Motor neuron (in vitro differentiated cells): ENCODE measurements at places on chromosomes 4 and X.

DNA sequence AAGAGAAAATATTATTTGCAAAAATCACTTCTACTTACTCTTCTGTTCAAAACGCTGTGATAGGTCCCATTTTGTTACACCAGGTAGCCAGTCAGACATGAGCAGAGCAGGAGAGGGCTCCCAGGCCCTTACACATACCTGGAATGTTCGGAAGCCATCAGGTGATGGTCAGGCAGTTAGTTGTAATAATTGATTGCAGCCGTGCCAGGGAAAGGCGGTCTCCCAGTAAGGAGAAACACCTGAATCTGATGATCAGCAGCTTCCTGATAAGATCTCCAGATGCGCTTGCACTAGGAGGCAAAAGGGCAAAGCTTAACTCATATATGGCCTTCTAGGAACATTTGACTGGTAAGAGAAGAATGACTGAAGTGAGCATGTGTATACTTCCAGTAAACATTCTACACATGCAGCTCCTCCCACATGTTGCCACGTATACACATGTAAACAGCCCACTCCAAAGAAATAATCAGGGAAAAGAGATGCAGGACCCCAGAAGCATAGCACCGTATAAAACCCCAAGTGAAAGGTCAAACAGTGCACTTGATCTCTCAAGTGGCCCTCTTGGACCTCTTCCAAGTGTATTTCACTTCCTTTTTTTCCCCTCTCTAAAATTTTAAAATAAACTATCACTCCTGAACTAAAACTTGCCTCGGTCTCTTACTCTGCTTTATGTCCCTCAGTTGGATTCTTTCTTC is 1338.0 kb downstream of the FSTL5 start:
- no peak for ATAC-seq

- ATAC-seq = peak; percentile 75
Measured at GRCh38 chrX:72045552-72046277, 86.0 kb downstream of the RTL5 start.

- no peak for ATAC-seq
Measured at GRCh38 chr4:60857130-60857753, 342.9 kb upstream of the ADGRL3 start.

- ATAC-seq = no peak
Measured at GRCh38 chrX:123590842-123591486, 141.9 kb downstream of the THOC2 start.

DNA sequence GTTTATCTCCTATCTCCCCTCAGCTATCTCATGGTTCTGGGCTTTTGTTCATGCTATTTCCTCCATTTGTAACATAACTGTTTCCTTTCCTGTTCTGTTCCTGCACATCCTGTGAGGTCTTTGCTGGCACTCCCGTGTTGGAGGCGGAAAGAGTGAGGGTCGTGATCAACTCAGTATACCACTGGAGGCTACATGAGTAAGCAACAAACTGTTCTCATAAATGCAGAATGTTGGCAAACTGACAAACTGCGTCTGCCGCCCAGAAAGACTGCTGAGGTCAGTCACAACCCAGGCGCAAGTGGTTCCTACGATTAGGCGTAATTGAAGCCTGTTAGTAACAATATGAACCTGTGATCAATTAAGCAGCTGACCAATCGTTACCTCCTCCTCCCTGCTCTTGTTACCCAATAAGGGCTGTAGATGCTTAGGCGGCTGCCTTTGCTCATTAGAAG is 48.8 kb downstream of the C4orf33 start:
- no peak for ATAC-seq

- no peak for ATAC-seq
Measured at GRCh38 chrX:78595901-78596502, 63.1 kb downstream of the RTL3 start.

DNA sequence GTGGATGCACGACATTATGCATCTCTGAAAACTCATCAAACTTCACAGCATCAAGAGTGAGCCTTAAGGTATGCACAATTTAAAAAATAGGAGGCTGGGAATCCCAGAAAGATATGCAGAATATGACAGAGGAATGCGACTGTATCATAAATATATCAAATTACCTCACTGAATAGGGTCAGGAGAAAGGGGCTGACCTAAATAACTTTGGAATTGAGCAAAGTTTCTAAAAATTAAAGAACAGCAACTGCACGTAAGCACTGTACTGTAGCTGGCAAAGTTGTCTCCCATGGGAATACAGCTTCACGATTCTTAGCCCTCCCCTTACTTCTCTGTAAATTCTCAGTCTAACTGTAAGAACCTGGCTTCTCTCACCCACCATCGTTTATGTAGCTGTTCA is 397.4 kb upstream of the ZFP42 start:
- no peak for ATAC-seq

DNA sequence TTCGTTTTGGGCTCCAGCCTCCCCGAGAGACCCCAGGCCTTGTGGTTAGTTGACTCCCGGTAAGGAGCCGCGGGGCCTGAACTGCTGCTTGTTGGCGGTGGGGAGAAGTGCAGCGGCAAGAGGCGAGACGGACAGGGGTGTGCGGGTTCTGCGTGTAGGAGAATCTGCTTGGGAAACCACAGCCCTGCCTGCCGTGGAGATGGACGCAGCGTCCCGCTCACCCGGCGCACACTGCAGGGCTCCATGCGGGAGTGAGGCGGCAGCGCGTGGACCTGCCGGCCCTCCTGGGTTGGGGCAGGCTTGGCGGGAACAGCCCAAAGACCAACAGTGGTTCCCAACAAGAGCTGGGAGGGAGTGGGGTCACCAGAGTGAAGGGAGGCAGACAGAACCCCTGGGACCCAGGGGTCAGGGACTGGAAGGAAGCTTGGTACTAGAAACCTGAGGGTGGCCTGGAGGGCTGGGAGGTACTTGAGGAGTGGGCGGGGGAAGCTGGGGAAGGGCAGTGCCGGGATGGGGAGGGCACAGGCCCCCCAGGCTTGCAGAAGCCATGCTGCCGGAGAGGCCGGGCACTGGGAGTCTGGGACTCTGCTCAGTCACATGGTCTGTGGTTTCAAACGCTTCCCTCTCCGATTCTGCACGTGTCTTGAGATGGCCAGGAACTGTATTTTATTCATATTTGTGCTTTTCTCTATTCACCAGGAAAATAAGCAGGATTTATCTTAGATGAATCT is 70.8 kb downstream of the RGS12 start:
- no peak for ATAC-seq

DNA sequence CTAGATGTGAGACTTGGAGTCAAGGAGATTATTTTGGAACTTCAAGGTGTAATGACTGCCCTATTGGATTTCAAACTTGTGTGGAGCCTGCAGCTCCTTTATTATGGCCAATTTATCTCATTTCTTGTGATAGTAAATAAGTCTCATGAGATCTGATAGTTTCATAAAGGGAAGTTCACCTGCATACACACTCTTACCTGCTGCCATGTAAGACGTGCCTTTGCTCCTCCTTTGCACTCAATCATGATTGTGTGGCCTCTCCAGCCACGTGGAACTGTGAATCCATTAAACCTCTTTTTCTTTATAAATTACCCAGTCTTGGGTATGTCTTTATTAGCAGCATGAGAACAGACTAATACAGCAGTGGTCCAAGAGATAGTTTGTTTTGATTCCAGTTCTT is 19.1 kb downstream of the PF4 start:
- no peak for ATAC-seq

- no peak for ATAC-seq
Measured at GRCh38 chr4:115972967-115973366, 859.5 kb upstream of the NDST4 start.

GRCh38 chr4:6941796-6942195 is 32.2 kb downstream of the TBC1D14 start:
- peak; percentile 6 for ATAC-seq

DNA sequence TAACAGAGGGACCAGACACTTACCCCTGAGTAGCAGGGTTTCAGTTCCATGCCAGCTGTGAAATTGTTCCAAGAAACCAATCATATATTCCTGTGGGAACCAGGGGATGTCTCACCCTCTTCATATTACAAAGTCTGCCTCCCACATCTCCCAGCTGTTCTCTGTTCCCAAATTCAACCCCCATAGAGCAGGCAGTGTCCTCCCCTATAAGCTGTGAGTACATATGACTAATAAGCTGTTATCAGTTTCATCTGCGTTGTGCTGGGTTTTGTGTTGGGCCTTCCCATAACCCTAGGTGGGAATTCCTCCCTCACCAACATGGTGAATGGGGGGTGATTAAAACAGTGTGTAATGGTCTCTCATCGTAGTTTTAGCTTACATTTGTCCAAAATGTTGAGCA is 41.0 kb downstream of the CEP44 start:
- ATAC-seq = no peak

GRCh38 chr4:149145803-149146202 is 669.8 kb downstream of the IQCM start:
- ATAC-seq = peak; percentile 83

GRCh38 chr4:177006331-177006730 is 213.6 kb upstream of the VEGFC start:
- ATAC-seq = no peak

GRCh38 chrX:108310506-108310905 is 127.7 kb downstream of the COL4A6 start:
- no peak for ATAC-seq

GRCh38 chr4:123476089-123476488 is 79.5 kb downstream of the SPRY1 start:
- no peak for ATAC-seq

GRCh38 chr4:151438154-151438553 is 29.2 kb downstream of the FHIP1A start:
- ATAC-seq = no peak

- ATAC-seq = peak; percentile 33
Measured at GRCh38 chrX:23332888-23333821, 1.5 kb upstream of the PTCHD1 start.

DNA sequence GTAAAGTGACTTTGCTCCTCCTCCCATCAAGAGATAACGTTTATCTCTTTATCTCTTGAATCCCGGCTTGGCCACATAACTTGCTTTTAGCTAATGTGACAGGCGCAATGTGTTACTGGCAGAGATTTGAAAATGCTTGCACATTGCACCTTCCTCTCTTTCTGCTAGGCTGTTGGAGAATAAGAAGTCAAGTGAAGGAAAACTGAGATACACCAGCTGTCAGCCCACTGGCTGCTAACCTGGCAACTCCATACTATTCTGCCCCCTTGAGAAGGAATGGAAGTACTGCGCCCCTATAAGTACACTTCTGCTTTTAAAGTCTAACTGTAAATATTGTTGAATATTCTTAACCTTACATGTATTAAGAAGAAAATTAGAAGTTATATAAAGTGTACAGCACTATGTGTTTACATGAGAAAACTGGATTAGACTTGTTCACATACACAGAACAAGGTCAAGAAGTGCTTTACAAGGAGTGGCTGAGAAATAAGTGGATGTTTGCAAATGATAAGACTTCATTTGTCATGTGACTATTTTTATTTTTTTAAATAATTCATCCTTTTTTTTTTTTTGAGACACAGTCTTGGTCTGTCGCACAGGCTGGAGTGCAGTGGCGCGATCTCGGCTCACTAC is 424.5 kb upstream of the CTSO start:
- ATAC-seq = no peak

DNA sequence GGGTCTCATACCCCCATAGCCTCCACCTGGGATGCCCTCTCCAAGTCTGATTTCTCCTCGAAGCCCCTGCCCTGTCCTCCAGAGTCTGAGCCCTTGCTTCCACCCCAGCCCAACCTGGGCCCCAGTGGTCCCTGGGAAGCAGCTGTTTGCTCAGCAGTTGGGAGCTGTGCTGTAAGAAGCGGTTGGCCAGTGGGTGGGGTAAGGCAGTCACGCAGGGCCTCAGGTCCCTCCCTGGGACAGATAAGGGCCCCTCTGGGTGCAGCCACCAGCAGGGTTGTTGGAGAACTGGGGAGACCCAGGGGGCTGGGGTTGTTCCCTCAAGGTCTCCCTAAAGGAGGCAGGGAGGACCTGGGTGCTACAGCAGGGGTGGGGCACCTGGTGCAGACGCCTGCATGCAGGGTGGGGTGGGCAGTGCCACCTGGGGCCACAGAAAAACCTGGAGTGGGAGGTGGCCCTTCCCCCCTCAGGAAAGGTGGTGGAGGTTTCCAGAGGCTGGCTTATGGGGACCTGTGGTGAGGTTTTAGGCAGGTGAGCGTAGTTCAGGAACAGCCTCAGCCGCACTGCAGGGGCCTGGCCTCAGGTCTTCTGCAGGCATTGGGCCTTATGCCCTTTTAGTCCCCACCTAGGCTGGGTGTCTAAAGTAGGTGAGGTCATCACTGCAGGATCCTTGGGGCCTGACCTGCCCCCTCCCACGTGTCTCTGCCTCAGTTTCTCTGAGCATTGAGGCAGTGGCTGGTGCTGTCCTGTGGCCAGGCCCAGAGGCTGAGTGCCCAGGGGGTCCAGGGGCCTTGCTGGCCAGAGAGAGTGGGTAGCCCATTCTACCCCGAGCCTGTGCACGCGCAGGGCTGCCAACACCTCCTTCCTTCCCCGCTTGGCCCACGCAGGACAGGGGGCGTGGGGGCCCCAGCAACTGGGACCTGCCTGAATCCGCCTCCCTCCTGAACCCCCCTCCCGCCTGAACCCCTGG is 3.1 kb upstream of the SLC26A1 start:
- ATAC-seq = no peak

GRCh38 chr4:177573507-177573906 is 131.3 kb upstream of the AGA start:
- ATAC-seq = peak; percentile 25

DNA sequence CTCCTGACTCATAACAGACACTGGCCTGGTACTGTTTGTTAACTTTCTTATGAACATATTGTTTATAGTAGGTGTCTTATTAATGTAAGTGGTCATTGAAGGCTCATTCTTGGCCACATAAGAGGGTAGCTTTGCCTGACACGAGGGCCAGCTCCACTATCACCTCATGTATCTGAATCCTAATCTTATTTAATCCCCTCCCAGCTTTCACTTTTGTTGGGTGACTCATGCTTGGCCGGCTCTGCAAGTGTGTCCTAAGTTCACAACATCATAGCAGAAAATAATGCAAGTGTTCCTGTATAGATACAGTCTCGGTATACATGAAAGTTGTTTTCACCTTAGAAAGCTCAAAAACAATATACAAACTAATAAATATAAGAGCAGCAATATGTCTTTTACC is 283.8 kb downstream of the IQCM start:
- no peak for ATAC-seq

GRCh38 chrX:10173331-10173900 is 16.6 kb downstream of the CLCN4 start:
- peak; percentile 75 for ATAC-seq

DNA sequence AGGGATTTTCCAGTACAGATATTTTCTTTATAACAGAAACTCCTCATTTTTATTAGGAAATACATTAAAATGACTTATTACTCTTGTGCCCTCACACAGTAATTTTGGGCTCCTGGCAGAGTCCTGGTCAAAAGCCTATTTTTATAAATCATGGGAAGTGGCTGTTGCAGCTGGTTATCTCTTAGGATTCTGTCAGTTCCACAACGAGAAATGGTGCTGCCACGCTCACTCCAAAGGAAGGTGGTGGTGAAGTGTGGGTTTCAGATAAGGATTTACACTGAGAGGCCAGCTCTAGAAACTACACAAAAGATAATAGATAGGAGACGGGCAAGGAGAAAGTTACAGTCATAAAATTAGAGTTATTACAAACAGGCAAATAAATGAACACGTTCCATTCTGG is 159.2 kb upstream of the FAM241A start:
- ATAC-seq = no peak

DNA sequence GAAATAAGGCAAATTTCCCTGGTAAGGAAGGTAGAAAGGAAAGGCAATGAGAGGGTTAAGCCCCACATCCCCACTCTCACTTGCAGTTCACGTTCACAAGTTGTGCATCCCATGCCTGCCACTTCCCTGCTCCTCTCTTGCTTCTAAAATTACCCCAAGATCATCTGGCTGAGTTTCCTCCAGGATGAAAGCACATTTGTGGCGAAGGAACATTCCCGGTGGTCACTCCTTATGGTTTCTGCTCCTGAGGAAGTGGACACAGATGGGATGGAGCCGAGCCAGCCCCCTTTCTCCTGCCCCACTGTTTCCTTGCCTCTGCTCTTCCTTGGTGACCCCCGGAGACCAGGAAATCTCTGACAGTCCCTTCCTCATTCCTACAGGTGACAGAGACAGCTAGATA is 37.5 kb downstream of the SPINK2 start:
- ATAC-seq = no peak
